ENCODE measurements at places on chromosomes 4 and X.

- DNase-seq = no peak
Observed at GRCh38 chr4:76429636-76430035, 5.4 kb upstream of the SHROOM3 start.

DNA sequence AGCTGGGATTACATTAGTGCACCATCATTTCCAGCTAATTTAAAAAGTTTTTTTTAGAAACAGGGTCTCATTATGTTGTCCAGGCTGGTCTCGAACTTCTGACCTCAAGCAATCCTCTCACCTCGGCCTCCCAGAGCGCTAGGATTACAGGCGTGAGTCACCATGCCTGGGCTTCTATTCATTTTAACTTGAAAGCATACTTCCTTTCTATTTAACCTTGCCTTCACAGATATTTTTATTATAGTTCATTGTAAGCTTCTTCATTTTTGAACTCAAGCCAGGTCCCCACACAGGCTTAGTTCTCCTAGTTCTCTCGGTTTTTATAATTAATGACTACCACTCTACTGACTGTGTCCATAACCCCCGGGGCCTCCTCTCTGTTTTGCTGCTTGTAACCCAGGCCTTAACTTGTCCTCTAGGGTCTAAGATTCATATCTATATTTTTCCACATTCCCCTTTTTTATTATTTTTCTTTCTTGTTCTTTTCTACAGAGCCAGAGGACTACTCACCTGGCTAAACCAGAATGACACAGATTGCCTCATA, 50.7 kb downstream of the SNX12 start:
- DNase-seq = no peak

- no peak for DNase-seq
Observed at GRCh38 chr4:81422595-81422994, 49.1 kb downstream of the RASGEF1B start.

- DNase-seq = no peak
Observed at GRCh38 chrX:72002875-72003274, 92.2 kb downstream of the NHSL2 start.

DNA sequence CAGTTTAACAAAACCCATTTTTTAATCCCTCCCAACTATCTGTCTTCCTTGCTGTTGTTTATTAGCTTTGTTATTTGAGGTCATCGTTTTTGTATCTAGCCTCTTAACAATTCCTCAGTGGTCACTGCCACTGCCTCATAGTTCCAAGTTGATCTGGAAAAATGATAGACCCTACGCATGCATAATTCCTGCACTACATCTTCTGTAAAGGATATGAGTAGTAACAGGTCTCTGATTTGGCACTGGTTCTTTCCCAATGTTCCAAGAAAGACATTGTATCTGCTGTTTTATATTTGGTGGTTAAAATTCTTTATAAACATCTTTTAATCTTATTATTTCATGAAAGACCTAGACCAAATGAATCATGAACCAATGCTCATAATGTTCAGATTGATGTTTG, 166.6 kb downstream of the ZNF330 start:
- no peak for DNase-seq

DNA sequence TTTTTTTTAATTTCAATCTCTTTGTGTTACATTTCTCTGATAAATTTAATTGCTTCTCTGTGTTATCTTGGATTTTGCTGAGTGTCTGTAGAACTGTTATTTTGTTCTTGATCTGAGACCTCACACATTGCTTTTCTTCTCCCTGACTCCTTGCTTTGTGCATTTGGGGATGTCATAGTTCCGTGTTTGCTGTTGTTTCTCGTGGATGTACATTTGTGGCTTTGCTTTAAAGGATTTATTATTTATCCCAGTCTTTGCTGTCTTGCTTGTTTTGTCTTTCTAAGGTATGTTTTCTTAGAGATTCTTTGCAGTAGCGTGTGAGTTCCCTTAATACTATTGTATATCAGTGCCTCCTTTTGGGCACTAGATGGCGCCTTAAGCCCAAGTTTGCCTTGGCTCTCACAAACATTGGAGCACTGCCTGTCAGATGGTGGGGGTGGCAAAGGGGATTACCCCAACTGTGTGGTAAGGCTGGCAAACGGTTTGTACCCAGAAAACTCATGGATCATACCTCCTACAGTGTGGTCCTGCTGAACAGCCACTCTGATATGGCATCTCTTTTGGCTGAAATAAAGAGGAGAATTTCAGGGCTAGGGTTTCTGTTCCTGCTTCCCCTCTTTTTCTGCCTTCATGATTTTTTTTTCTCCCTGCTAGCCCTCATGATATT, 96.4 kb downstream of the PGRMC2 start:
- peak; percentile 42 for DNase-seq

- DNase-seq = no peak
Observed at GRCh38 chrX:105695451-105695850, 126.9 kb upstream of the NRK start.

DNA sequence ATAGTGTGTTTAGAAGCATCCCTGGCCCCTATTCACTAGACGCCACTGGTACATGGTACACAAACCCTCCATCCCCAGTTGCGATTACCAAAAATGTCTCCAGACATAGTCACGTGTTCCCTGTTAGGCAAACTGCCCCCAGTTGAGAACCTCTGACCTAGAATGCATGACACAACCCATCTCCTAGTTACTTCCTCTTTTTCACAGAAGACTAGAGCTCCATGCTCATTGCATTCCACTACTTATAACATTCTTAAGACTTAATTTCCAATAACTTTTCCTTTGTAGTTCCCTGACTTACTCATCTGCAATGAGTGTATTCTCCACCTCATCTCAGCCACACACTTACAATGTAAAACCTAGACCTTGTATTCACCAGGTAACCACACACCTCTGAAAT, 68.6 kb downstream of the PRSS12 start:
- no peak for DNase-seq

GRCh38 chr4:141851246-141851891, 215.0 kb downstream of the IL15 start:
- DNase-seq = no peak

DNA sequence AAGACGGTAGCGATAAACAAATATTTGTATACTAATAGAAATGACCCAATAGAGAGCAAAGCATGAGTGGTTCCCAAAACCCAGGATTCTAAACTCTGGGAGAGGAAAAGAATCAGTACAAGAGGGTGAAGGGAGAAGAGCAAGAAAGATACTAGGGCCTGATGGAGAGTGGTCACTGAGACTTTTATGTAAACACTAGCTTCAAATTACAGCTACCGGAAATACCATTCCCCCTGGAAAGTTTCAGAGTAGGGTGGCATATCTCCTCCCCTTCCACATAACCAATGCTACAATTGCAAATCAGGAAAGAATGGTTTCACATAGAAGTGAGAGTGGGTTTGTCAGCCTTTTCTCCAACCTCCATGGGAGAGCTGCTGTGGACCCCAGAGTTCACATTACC, 77.1 kb downstream of the EIF4E start:
- no peak for DNase-seq

DNA sequence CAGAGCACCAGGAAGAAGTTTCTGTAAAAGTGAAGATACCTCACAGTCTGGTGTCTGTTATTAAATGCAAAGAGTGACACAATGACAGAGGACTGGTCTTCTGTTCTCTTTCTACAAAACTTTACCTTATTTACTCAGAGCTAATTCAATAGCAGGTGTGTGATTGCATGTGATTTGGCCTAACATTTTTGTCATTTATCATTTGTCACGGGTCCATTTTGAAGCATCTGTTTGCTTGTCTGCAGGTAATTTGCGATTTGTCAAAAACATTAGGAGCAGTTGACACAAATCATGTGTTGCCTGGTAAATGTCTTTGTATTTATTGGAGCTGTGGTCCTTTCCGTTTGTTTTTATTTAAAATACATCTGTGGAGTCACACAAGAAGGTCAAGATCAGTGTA, 1232.4 kb downstream of the STIM2 start:
- DNase-seq = no peak

- no peak for DNase-seq
Observed at GRCh38 chr4:124210746-124211145, 501.8 kb downstream of the ANKRD50 start.

DNA sequence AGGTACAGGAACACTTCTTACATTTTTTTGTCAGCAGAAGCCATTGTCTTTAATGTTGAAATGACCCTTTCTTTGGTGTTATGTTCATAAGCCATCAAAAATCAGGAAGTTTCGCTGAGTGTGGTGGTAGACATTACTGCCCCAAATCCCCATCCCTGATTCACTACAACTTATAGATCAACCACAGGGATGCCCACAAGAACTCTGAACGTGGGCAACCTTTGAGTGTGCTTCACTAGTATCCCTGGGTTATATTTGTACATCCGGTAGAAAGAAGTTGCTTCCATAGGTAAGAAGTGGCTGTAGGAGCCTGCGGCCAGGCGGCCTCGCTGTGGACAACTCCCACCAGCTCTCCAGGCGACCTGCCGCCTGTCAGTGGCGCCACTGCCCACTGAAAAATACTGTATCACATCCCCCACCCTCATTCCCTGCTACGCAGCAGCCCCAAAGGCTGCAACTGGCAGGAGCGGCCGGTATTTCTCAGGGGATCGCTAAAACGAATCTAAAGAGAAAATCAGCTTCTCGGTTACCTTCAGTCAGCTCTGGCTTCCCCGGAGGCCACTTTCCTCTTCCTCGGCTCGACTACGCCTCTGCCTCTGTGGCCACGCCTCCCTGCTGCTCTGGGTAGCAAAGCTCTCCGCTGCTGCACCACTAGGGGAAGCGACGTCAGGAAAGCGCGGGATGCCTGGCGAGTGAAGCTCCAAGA, 13.9 kb upstream of the ETDC start:
- DNase-seq = peak; percentile 19

DNA sequence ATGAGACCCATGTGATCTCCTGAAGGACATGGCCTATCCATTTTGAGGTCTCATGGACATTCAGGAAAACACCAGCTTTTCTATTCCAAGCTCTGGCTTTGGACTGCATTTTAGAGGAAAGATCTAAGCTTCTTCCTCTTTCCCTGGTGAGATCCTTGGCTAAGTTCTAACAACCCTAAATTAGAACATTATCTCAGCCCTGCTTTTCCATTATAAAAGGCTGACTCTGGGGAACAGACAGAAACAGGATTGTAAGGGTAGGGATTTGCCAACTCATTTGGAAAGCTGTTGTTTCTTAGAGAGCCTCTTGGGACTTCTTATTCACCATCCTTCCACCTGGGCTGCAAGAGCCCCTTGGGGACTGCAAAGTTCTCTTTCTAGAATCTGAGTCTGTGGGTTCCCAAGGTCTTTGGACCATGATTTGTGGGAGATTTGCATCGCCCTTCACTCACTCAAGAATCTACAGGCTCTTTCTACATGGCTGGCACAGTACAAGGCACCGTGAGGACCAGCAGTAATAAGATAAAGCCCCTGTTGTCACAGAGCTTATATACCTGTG, 146.9 kb downstream of the FNIP2 start:
- no peak for DNase-seq

Data from stimulated activated CD4-positive, alpha-beta T cell treated with anti-CD3 and anti-CD28 coated beads, Interleukin-15, amount 100 ng/mL, for 48 hours (primary cell).